ENCODE measurements at places on chromosomes 3 and 15.

DNA sequence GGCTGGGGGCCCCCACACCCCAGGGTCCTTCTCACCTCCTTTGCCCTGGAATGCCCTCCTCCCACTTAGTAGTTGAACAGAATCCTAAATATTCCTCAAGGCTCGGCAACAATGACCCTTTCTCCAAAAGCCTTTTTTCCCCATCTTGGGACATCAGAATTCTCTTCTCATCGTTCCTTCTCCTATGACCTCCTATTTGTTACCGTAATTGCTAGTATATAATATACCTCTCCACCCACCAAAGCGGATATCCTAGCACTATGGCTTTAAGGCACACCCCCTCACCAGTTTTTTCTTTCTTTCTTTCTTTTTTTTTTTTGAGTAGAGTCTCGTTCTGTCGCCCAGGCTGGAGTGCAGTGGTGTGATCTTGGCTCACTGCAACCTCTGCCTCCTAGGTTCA is 16.8 kb downstream of the HDAC11 start:
- DNase-seq: no peak

- DNase-seq: no peak
These were observed 28.4 kb upstream of the MEF2A start for GRCh38 chr15:99537344-99537743.

- no peak for DNase-seq
These were observed 50.8 kb upstream of the TMEM108 start for GRCh38 chr3:132987396-132987795.

GRCh38 chr3:111986800-111987199 is 8.0 kb downstream of the ABHD10 start:
- DNase-seq: no peak

DNA sequence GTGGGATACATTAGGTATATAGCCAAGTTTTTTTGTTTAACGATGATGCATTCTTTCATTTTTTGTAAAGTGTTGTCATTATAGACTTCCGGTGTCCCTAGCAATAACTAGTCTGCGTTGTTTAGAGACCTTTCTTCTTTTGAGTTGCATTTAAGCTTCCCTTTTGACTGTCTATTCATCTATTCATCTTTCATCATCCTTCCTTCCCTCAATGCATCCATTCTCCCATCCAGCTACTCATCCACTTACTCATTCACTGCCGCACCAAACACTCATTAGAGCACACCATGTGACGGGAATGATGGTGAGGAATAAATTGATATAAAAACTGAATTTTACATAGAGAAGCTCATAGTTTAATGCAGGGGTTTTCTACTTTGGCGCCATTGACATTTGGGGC is 32.9 kb downstream of the OR4F15 start:
- DNase-seq: no peak

GRCh38 chr3:40186508-40186907 is 123.0 kb upstream of the EIF1B start:
- no peak for DNase-seq

DNA sequence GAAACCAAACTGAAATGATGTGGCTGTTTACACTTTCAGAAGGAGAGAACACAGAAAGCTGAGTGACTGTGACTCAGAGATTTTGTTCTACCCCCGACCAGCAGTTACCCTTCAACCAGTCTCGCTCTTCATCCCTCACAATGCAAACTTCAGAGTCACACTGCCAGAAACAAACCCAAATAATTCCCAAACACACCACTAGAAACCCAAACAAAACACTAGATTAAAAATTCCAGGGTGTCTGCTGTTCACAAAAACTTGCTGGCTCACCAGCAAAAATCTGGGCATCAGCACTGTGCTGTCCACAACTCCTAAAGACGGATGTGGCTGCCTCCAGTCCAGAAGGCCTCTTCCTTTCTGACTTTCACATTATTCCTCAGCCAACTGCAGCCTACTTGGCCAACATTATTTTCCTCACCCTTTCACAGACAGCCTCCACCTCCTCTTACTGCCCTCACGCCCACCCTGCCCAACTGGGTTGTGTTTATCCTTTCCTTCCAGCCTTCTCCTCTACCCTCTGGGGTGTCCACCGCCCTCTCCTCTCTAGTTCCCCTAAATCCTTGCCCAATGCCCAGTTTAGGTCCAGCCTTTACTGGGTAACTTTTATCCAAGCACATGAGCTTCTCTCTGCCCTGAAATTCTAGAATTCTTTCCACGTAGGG is 71.4 kb downstream of the MECOM start:
- no peak for DNase-seq

All from thoracic aorta (tissue), 2 donors.